ENCODE measurements at places on chromosomes 3 and 15.
A peak's percentile ranks its signal among the peaks of the same experiment; 100 is the strongest.

DNA sequence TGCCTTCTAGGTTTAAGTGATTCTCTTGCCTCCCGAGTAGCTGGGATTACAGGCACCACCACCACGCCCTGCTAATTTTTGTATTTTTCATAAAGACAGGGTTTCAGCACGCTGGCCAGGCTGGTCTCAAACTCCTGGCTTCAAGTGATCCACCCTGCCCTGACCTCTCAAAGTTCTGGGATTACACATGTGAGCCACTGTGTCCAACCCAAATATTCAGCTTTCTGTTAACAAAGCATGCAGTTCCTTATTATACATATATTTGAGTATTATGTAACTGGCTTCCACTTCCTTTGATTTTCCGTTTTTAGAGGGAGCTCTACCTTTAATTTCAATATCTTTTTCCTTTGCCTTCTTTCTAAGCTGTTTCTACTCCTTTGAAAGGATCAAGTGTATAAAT lies 26.1 kb downstream of the TSC22D2 start:
- no peak for DNase-seq

DNA sequence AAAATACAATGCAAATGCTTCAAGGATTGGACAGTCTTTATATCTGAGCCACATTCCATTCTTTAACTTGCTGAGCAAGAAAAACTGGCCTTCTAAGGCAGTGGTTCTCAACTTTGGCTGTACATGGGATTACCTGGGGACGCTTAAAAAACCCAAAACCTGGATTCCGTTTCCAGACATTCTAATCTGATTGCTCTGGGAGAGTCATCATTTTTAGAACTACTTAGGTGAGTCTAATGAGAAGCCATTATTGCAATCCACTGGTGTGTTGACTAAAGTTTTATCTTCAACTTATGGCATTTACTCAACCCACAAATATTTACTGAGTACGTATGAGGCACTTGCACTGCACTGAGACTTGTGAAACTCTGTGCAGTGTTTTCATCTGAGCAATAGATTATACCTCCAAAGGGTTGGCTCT lies 195.7 kb upstream of the ATP11B start:
- DNase-seq: no peak

DNA sequence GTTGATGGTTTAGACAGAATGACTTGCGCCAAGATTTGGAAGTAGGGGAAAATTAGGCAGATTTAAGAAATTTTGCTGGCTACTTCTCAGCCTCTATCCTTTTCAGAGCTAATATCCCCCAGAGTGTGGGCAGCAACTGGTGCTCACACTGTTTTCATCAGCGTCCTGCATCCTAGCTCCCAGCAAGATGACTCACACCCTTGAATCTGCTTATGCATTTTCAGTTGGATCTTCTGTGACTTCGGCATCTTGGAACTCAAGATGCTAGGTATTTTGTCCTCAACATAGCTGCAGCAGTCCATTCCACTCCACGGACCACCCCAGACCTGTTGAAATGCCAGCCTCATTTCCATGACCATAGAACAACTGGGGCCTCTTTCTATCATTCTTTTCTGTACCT lies 336.1 kb upstream of the NR2F2 start:
- DNase-seq: no peak

- no peak for DNase-seq
Measured at GRCh38 chr15:81418444-81418843, 44.4 kb upstream of the TMC3 start.

GRCh38 chr3:118932822-118933558 lies 101.7 kb downstream of the IGSF11 start:
- DNase-seq: no peak

DNA sequence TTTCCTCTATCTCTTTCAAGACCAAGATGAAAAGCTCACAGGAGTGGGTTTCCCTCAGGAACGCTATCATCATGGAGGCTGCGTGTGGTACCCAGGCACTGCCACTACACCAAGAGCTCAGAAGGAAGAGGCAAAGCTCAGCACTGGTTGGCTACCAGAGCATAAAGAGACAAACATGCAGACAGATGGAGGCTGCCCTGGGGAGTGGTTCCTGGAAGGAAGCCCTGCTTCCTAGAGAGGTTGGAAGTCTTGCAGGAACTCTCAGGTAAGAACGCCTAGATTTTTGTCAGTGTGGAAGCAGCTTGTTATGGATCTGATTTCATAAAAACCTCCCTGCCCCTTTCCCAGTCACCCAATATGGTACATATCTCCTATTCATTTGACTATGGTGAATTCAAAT lies 49.9 kb upstream of the ADCY5 start:
- no peak for DNase-seq

DNA sequence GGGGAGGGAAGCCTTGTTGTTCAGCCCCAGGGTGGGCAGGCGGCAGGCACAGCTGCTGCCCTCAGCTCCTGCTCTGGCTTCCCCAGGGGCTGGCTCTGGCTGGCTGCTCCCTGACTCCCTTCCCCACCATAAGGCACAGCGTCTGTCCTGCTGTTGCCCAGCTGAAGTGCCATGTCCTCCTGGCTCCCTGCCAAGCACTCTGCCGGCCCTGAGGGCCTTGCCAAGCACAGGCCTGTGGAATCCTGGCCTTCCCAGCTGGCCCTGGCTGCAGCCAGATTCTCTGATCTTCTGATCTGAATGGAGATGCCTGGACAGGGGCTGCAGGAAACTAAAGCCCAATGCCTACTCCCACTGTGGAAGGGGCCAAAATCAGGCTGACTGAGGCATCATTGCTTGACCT lies 1.1 kb downstream of the IQCF6 start:
- no peak for DNase-seq

DNA sequence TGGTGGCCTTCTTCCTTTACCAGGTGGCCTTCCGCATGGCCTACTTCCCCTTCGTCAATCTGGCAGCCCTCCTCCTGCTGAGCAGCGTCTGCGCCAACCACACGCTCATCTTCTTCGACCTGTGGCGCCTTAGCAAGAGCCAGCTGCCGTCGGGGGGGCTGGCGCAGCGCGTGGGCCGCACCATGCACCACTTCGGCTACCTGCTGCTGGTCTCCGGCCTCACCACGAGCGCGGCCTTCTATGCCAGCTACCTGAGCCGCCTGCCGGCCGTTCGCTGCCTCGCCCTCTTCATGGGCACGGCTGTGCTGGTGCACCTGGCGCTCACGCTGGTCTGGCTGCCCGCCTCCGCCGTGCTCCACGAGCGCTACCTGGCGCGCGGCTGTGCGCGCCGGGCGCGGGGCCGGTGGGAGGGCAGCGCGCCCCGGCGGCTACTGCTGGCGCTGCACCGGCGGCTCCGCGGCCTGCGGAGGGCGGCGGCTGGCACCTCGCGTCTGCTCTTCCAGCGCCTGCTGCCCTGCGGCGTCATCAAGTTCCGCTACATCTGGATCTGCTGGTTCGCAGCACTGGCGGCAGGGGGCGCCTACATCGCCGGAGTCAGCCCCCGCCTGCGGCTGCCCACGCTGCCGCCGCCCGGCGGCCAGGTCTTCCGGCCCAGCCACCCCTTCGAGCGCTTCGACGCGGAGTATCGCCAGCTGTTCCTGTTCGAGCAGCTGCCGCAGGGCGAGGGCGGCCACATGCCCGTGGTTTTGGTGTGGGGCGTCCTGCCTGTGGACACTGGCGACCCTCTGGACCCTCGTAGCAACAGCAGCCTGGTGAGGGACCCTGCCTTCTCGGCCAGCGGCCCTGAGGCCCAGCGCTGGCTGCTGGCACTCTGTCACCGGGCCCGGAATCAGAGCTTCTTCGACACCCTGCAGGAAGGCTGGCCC lies 9.9 kb downstream of the DISP2 start:
- DNase-seq: peak; percentile 88

- no peak for DNase-seq
Measured at GRCh38 chr3:112973325-112974177, 1.4 kb downstream of the CD200R1 start.

- DNase-seq: no peak
Measured at GRCh38 chr3:131474115-131474514, 28.7 kb downstream of the MRPL3 start.

DNA sequence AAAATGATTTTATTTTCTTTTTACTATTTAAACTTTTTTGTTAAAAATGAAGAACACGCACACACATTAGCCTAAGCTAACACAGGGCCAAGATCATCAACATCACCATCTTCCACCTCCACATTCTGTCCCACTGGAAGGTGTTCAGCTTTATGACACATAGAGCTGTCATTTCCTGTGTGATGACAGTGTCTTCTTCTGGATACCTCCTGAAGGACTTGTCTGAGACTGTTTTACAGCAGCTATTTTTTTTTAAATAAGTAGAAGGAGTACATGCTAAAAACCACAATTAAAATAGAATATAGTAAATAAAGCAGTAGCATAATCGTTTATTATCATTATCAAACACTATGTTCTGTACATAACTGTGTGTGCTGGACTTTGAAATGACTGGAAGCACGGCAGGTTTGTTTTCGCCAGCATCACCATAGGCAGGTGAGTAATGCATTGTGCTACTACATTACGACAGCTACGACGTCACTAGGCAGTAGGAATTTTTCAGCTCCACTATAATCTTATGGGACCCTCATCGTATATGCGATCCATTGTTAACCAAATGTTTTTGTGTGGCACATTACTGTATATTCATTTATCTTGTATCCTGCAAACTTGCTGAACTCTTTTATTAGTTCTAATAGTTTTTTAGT lies 72.8 kb downstream of the KLF15 start:
- DNase-seq: no peak

DNA sequence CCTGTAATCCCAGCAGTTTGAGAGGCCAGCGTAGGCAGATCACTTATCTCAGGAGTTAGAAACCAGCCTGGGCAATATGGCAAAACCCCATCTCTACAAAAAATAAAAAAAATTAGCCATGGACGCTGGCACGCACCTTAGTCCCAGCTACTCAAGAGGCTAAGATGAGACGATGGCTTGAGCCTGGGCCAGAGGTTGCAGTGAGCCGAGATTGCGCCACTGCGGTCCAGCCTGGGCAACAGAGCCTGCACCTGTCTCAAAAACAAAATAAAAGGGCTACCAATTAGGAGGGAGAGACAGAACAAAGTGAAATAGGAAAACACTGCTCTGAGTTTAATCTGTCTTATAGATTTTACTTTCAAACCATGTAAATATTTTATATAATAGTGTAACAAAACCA lies 33.8 kb downstream of the MSL2 start:
- DNase-seq: no peak

DNA sequence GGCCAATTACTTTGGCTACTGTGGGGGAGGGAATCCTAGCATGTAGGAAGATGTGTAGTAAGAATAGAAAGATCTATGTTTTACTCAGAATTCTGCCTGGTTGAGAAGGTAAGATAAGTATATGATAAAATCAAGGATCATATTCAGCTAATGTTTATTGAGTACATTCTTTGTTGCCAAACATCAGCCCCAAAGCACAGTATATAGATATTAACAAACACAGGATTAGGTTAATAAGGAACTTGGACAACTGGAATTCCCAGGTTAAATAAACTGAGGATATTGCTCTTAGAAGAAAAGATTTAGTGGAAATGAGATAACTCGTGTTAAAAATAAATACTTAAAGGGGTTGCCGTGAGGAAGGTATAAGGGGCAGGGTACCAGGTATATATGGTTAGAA lies 129.6 kb downstream of the FILIP1L start:
- DNase-seq: no peak

- no peak for DNase-seq
Measured at GRCh38 chr3:21645121-21645897, 105.7 kb downstream of the ZNF385D start.

GRCh38 chr15:93164409-93164808 lies 75.4 kb upstream of the RGMA start:
- no peak for DNase-seq

DNA sequence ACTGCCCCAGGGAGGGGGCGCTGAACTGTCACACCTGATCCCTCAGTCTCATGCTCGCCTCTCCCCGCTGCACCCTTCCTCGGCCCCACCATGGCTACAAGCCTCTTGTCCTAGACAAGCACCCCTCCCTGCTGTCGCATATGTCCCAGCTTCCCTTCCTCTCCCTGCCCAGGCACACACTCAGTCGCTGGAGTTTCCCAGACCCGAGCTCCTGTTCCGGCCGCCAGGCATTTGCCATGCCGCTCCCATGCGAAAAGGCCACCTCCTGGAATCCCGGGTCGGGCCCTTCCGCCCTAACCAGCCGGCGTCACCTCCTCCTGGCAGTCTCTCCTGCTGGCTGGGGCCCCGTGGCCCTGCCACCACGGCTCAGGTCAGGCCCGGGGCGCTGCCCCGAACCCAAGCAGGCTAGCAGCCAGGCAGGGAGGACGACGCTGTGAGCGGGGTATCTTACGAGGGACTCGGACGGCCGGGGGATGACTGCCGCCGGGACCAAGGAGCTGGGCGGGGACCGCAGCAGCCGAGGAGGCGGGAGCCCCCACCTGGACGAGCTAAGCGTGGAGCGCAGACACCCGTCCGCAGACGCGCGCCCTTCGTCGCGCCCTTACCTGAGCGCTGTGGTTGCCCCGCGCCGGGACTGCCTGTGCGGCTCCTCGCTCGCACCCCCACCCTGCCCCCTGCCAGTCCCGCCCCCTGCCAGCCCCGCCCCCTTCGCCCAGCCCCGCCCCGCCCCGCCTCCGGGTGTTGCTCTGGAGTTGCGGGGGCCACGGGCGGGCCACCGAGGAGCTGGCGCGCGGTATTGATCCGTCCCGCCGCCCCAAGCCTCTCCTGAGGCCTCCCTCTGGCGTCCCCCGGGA lies at the start of gene ALS2CL:
Gene ALS2CL (minus strand): TSS at position 642 of the 854 bp plus-strand sequence. CDS start 4,239 bp downstream, outside the sequence.
- DNase-seq: peak; percentile 56

GRCh38 chr3:112807685-112808084 lies 39.0 kb downstream of the CD200R1L start:
- no peak for DNase-seq

- no peak for DNase-seq
Measured at GRCh38 chr15:39936187-39936586, 2.3 kb downstream of the EIF2AK4 start.

GRCh38 chr15:40285554-40286011 lies 2.7 kb upstream of the ANKRD63 start:
- DNase-seq: no peak

GRCh38 chr15:71111181-71111565 lies 4.1 kb upstream of the THSD4 start:
- DNase-seq: no peak

DNA sequence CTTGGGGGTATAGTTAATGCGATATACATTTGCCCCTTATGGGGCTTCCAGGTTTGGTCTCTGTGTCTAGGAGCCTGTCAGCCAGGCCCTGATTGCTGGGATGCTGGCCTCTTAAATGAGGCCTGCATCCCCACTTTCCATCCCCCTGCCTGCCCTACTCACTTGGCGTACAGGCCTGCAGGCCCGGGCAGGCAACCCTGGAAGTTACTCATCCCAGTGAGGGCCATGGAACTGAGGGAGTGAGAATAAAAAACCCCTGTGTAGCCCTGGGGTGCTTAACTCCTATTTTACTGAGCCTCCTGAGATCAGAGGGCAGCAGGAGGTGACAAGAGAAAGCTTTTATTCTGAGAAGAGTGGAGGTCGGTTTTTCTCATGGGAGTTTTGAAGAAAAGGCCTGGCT lies 2.0 kb downstream of the DISP2 start:
- no peak for DNase-seq

- DNase-seq: no peak
Measured at GRCh38 chr3:31561891-31562290, 29.2 kb downstream of the STT3B start.

- no peak for DNase-seq
Measured at GRCh38 chr3:51962854-51963530, 4.3 kb downstream of the PCBP4 start.

Measured in endothelial cell (in vitro differentiated cells).